ENCODE measurements at places on chromosomes 7 and 10.

GRCh38 chr7:146232604-146233003, 116.0 kb downstream of the CNTNAP2 start:
- DNase-seq: no peak

DNA sequence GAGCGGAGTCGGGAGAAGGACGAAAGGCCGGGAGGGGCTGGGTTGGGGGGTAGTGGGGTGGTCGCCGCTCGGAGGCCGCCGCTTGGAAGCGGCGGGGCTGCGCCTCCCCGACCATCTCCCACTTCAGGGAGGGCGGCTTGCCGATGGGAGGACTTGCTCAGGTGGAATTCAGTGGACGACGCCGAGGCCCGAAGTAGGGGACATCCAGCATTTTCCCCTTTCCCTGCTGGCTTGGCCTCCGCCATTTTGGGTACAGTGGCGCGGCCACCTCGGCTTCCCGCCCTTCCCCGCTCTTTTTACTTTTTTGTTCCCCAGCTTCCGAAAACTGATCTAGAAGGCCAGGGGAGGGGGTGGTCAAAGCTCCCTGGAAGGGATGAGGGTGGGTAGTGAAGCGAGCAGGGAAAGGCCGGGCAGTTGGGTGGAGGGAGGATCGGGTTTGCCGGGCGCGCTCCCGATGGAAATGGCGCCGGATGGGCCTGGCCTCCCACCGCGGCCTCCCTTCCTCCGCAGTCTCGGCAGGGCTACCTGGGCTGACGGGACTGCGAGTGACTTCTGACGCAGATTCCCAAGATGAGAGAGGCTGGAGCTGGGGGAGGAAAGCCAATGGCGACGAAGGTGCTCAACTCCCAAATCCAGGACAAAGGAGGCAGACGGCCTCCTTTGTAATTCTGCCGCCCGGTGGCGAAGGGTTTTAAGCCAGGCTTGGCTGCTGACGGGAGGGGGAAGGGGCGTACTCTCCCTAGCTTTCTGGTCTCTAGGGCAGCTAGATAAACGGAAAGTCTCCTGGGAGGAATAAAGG, at the start of gene PBLD:
Gene PBLD (minus strand): TSS at position 670 of the 799 bp plus-strand sequence. CDS start 26,084 bp downstream, outside the sequence.
- DNase-seq: peak; percentile 46

DNA sequence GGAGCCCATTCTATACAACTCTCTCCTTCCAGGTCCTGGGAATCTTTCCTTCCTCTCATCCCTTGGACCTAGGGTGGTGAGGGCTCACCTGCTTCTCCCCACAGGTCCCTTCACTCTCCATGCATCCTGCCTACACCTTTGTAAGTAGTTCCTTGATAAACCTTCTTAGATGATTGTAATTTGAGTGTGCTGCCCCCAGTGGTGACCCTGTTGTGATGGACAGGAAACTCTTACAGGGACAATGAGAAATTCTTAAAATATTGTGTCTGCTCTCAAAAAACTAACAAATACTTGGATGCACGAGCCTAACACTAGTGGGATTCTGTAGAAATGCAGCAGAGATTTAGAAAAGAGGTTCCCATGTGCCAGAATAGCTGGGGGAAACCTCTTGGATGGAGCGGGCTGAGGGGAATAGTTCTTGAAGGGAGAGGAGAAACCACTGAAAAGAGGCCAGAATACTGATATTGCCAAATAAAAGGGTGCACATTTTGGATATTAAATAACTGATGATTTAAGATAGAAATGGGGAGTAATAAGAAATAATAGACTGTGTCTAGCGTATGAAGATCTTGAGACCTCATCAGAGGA, 6.7 kb upstream of the PAXIP1 start:
- no peak for DNase-seq

DNA sequence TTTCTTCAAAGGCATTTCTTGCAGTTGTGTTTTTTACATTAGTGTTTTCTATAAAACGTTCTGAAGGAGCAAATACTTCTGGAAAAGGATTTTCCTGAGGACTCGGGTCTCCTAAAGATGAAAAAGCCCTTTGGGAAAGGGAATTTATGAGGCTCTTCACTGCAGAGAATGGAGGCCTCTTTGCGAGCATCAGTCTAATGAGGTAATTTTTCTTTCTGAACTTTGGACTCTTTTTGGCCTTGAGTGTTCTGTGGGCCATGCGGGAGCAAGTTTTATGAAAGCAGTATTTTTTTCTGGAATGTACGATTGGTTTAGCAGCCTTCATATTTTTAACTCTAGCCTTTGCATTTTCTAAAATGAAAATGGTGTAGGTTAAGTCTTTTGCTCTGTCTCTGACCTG, 6.4 kb upstream of the ACBD5 start:
- no peak for DNase-seq

DNA sequence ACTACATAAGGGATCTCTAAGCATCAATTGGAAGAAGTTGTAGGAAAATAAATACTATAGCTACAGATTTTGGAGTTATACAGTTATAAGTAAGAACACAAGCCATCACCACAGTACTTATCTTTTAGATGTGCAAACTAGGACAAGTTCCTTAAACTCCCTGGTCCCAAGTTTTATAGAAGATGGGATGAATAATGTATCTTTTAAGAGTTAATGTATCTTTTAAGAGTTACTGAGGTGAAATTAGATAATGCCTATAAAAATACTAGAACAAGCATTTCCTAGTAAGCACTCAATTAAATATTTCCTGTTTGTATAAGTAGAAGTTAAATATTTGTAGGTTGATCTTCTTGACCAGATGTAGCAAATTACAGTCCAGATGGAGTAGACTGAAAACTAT, 56.8 kb downstream of the SEMA3A start:
- no peak for DNase-seq

GRCh38 chr10:131210181-131210580, 101.3 kb downstream of the TCERG1L start:
- no peak for DNase-seq

- DNase-seq: no peak
These were observed 278.6 kb upstream of the HABP2 start for GRCh38 chr10:113274176-113274829.

- DNase-seq: no peak
These were observed 1.6 kb downstream of the DNMBP start for GRCh38 chr10:100008142-100008522.

GRCh38 chr7:19403691-19404090, 258.5 kb upstream of the FERD3L start:
- DNase-seq: no peak

- DNase-seq: no peak
These were observed 57.2 kb downstream of the PDGFA start for GRCh38 chr7:462173-463103.

GRCh38 chr7:132276976-132277725, 299.1 kb downstream of the PLXNA4 start:
- no peak for DNase-seq

GRCh38 chr10:49632406-49633317, 18.8 kb downstream of the CHAT start:
- no peak for DNase-seq

GRCh38 chr10:97047083-97047736, 138.5 kb downstream of the SLIT1 start:
- DNase-seq: no peak

DNA sequence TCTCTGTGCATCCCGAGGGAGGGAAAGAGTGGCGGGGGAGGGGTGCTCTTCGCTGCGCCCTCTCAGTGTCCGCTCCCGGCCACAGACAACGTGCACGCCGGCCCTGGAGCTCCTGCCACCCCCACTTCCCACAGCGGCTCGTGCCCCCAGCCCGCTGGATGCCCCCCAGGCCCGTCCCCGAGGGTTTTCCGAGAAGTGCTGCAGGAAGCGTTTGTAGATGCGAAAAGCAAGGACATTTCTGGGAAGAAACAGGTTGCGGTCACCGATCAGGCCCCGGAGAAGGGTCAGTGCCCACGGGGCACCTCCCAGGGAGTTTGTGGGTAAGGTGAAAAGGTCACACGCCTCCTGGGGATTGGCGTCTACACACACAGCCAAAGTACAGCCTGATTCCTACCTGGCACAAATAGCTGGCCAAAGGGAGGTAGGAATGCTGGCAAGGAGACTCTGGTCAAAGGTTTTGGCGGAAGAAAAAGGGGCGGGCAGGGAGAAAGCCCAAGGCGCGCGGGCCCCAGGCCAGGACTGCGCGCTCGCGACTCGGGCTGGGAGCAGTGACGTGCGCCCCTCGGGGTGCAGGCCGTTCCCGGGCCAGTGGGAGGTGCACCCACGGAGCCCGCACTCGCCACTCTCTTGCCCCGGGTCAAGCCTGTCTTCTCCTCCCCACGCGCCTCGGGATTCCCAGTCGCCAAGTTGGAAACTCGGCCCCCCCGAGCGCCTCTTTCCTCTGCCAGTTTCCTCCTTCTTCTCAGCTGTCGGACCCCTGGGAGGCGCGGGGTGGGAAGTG, 1.5 kb upstream of the NRP1 start:
- DNase-seq: no peak

DNA sequence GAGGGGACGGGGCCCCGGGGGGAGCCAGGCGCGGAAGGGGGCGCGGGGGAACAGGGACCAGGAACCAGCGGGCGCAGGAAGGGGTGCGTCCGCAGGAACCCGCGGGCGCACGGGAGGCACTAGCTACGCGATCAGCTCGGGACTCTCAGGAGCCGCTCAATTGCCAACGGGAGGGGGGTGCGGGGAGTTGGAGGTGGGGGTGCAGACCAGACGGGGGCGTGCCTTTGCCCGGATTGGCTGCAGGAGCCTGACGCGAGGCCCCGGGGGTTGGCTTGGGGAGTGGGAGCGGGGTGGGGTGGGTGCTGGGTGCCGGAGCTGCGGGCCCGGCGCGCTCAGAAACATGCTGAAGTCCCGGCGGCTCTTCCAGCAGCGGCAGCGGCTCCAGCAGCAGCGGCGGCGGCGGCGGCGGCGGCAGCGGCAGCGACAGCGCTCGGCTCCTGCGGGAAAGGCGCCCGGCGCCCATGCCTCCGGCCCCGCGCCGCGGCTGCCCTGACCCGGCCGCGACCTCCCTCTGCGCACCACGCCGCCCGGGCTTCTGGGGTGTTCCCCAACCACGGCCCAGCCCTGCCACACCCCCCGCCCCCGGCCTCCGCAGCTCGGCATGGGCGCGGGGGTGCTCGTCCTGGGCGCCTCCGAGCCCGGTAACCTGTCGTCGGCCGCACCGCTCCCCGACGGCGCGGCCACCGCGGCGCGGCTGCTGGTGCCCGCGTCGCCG, at the start of gene ADRB1:
Gene ADRB1 (plus strand): TSS at position 335 of the 715 bp plus-strand sequence. CDS start 267 bp downstream, at position 602.
- no peak for DNase-seq

DNA sequence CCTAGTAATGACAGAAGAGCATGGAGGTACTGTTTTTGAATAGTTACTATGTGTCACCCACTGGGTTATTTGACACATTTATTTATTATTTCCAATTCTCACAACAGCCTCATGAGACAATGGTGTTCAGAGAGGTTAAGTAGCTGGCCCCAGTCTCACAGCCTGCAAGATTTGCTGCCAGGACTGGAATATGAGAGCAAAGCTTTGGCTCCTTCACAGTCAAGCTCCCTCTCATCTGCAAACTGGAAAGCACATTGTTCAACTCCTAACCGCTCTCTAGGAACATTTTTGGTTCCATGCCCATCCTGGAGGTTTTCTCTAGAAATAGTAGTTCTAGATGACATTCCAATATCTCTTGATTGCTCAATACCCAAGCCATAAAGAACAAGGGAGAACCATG, 75.5 kb upstream of the CXCL12 start:
- no peak for DNase-seq

- no peak for DNase-seq
These were observed 20.8 kb upstream of the OR2A5 start for GRCh38 chr7:144027974-144028373.

DNA sequence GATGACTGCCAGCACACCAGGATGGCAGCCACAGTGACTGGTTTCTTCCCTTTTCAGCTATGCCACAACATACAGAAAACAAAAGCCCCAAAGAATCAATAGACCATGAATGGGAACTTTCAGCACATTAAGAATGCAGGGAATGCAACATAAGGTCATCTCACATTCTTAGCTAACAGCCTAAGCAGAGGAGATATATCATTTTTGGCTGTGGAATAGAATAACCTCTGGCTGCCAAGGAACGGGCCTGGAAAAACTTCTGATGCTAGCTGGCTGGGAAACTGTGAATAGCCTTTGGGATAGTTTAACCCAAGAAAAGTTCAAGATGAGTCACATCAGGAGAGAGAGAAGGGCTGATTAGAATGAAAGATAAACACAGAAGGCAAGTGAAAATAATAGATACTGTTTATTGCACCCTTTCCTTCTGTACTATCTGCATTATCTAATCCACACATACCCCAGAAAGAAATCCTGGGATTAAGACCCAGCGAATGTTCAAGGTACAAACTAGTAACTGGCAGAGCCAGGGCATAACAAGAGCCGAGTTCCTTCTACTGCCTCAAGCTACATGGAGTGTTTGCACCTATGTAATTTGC, 169.2 kb downstream of the SEMA3A start:
- peak; percentile 80 for DNase-seq

- no peak for DNase-seq
These were observed 247.8 kb upstream of the PLPP4 start for GRCh38 chr10:120209124-120209762.

DNA sequence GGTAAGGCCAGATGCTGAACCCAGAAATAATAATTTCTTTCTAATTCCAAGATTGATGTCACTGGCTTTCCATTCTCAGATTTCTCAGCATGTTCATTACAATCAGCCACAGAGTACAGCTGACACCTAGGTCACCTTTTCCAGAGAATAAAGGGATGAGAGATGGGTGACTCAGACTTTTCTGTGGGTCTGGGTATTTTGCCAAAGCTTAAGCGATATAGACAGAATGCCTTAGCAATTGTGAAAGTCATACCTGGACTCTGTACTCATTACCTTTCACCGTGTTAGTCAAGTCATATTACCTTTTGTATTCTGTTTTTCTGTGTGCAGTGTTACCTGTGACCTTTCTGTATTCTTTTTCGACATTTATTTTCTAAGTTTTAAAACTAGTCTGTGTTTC, 10.6 kb upstream of the PRTFDC1 start:
- DNase-seq: no peak

GRCh38 chr10:11639849-11640764, 28.7 kb upstream of the USP6NL start:
- no peak for DNase-seq

- DNase-seq: no peak
These were observed 8.6 kb downstream of the PNLIPRP2 start for GRCh38 chr10:116629340-116629739.

DNA sequence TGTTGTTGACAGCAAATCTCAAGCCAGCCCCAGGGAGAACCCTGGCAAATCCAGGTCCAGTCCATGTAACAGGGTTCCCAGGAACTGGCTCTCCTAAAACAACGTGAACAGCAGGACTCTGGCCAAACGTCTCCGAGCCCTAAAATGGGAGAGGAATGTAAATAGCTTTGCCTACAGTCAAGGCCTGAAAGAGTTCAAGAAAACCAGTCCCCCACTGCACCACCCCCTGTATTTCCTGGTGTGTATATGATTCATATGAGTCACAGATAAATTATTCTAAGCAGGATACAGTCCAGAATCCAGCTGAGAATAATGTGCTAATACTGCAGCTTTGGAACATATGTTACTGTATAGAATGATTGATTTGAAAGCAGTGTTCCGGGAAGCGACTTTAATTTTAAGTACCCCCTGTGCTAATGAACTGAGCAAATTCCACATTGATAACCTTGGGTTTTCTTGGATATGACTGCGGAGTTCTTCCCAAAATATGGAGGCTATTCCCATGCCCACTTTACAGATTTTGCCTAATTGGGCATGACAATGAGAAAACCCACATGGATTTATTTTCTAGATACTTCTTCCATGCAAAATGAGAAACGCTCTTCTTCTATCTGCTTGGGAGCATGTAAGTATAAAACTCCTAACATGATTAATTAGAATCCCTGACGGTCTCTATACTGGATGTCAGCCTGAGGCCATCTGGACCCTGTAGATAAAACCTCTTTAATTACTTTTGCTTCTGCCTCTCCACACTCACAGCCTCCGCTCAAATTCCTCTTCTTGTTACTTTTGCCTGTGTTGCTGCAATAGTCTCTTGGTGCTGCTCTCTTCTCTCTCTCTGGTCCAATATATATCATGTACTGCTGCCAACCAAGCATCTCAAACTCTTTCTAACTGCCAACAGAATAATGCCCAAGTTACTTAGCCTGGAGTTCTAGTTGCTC, 50.2 kb downstream of the LAMB4 start:
- DNase-seq: peak; percentile 50

Measured in pulmonary artery endothelial cell (primary cell).